ENCODE measurements at places on chromosomes 2 and 18.

GRCh38 chr2:177548636-177549035, 156.1 kb downstream of the AGPS start:
- DNase-seq = no peak

- peak; percentile 87 for DNase-seq
These were observed at the start of gene GAD1 for GRCh38 chr2:170816504-170817092. GAD1 (plus strand) TSS chr2:170816887; CDS start chr2:170818592, 1,705 bp downstream.

DNA sequence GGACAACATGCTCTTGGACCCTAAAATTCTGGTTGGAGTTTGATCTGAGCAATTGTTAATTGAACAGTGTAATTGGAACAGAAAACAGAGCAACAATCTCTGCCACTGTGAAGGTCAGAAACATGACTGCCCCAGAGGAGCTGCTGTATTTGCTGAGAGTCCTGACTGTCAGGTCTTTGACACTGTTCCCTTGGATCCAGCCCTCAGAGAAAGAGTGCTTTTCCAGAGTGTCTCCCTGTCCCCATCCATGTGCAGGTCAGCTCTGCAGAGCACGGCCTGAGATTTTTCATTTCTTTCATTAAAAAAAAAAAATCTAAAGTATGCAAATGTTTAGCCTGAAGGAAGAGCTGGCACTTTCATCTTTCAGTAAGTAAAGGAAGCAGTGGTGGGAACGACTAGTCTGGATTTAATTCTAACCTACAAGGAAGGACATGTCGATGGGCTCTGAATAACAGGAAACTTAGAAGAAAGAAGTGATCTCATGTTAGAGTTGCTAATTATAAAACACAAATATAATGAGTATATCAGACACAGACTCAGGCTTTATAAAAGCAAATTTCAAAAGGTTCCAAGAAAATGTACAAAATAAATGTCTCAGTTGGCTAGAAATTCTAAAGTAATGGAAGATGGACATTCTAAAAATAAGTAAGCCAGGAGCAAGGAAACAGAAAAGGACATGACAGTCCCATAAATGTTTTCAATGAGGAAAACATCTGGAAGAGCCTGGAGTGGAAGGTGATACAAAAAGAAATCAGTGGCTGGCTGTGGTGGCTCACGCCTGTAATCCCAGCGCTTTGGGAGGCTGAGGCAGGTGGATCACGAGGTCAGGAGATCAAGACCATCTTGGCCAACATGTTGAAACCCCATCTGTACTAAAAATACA, 876.5 kb downstream of the EPHA4 start:
- DNase-seq = no peak

- no peak for DNase-seq
These were observed 582.2 kb downstream of the CPS1 start for GRCh38 chr2:211138551-211138950.

GRCh38 chr2:120499784-120500495, 154.0 kb downstream of the INHBB start:
- no peak for DNase-seq

DNA sequence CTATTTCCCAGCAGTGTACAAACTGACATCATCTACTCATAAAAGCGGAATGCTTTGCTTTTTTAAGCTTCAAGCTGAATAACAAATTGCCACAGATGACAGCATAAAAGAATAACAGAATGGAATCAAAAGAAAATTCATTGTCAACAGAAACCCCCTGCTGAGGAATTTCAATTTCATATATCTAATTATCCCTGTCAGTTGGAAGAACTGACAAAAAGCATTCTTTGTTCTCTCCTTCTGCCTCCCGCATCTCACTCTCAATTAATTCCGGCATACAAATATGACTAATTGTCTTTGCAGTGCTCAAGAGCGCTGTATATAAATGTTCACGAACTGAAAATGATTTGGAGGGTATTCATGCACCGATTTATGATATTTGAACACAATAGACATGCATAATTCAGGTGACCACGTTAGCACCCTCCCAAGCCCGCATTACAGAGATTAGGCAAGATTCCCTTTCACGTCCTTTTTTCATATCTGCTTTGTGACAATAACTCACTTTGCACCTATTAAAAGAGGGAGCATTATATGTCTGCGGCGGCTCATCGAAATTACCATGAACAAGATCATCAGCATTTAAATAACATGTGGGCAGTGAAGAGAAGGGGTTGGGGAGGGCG, 277.7 kb upstream of the SALL3 start:
- DNase-seq = no peak

GRCh38 chr18:44290366-44290977, 390.2 kb upstream of the SETBP1 start:
- no peak for DNase-seq

GRCh38 chr2:164739966-164740365, 101.7 kb downstream of the COBLL1 start:
- no peak for DNase-seq

DNA sequence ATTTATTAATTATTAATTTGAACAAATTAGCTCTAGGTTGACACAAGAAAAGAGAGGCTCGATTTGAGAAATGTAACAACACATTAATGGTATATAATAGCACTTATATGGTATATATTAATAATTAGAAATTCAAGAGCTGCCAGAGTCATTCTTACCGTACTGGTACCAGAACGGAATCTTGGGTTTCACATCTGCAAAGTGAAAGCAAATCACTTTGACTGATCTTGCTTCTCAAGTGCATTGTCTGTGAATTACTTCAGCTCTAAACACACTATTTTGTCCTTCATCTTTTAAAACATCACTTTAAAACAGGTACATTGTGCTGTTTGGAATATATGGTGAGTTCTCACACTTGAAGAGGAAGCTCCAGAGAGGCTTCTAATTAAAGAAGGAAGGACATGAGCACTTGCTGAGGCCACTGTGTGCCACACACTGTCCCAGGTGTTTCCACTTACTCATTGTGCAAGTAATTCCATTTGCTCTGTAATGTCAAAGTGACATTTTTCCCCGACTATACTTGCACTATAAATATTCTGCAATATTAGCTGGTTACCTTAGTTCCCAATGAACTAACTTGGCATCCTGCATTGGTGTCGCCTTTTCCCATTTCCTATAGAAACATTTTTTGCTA, 85.8 kb downstream of the PLA2R1 start:
- DNase-seq = no peak

Data from HuH-7.5 (cell line).